ENCODE measurements at places on chromosomes 1 and 21. TPM values are rescaled to one million over a fixed set of nuclear protein-coding genes. Genes with fewer than 3 reads are reported as not detected.

Gene SPATA21
- not detected for total RNA-seq

Gene PRKAA2
- total RNA-seq: 3.3 TPM

Gene SPRR2E
- total RNA-seq: not detected

Gene LCK
- total RNA-seq: not detected

Gene RUSC1
- 18.6 TPM for total RNA-seq

Gene UHMK1
- 81.3 TPM for total RNA-seq

Gene BARHL2
- total RNA-seq: not detected

Gene CD48
- total RNA-seq: not detected

Gene CELA3B
- not detected for total RNA-seq

Gene CFHR1
- 0.48 TPM for total RNA-seq

Gene DPT
- total RNA-seq: not detected

Gene CLCA4
- total RNA-seq: not detected

Gene CFHR4
- not detected for total RNA-seq

Gene AQP10
- not detected for total RNA-seq

Gene DENND1B
- total RNA-seq: 8.0 TPM

Gene NR5A2
- 3.6 TPM for total RNA-seq

Gene ABCA4
- total RNA-seq: 5.2 TPM

Gene RBP7
- not detected for total RNA-seq

All from vein endothelial cell (primary cell).